ENCODE measurements at places on chromosomes 1 and 21.

- DNase-seq = no peak
Observed at GRCh38 chr1:189237008-189237407, 1240.7 kb downstream of the BRINP3 start.

DNA sequence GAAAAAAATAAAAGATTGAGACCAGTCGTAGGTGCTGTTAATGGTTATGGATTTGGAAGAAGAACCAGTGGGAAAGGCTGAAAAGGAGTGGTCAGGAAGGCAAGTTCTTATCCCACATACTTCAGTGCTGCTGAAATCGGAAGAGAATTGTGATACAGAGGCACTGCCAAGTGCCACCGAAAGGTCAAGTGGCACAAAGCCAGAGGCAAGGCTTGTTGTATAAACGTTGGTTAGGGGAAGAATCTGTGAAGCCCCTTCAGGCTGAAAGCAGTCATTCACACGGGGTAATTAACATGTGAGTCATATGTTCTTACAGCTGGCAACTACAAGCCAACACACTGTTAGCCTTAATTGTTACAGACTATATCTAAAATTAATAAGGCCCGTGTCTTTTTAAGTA is 48.8 kb downstream of the ZBTB40 start:
- DNase-seq = no peak

GRCh38 chr1:215181518-215181917 is 99.0 kb downstream of the KCNK2 start:
- DNase-seq = no peak

DNA sequence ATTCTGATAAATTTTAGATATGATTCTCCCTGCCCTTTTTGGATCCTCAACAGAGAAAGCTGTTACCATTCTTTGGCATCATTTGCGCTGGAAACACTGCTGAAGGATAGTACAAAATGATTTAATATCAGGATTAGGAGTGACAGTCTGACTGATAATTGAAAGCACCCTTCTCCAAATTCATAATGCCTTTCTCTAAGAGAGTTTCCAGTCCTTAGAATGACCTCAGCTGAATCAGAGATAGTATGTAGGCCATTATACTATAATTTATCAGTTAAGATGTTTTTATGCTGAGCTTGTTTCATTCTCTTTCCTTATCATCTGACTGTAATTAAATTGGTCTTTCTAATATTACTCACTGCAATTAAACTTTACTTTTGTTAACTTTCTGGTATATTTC is 166.7 kb downstream of the ZNF326 start:
- DNase-seq = no peak

DNA sequence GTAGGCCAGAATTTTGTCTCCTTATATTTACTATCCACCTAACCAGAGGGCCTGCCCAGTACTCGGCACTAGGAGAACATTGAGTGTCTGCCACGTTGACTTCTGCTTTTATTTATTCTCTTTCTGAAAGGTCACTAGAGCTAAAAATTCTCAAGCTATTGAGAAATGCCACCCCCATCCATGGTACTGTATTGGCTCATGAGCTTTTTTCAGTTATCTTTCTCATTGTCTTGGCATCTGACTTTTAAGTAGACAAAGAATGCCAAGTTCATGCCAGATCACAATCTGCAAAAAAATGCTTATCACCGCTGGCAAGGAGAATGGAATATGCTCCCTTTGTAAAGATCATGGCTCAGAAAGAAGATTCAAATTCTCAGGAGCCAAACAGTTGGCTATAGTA is 49.8 kb upstream of the MROH9 start:
- DNase-seq = no peak

DNA sequence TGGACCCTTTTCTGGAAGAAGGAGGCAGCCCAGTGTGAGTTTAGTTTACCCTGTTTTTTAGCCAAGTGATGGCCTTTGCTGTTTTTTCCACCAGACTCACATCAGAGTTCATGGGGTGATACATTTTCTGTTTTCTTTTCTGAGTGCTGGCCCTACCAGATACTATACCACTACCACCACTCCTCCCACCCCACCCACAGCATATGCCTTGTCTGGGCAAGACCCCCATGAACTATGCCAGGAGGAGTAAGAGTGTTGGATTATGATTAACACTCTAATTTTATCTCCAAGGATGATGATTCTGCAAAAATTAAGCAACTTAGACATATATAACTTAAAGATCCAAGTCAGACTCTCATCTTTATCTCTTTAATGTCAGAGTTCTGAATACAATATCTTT is 26.1 kb downstream of the FABP3 start:
- no peak for DNase-seq

DNA sequence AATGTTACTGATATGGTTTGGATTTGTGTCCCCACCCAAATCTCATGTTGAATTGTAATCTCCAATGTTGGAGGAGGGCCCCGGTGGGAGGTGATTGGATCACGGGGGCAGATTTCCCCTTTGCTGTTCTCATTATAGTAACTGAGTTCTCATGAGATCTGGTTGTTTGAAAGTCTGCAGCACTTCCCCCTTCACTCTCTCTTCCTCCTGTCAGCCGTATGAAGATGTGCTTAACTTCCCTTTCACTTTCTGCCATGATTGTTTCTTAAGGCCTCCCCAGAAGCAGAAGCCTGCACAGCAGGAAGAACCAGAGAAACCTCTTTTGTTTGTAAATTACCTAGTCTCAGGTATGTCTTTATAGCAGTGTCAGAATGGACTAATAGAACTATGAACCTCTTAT is 28.4 kb downstream of the TRIM33 start:
- DNase-seq = no peak

DNA sequence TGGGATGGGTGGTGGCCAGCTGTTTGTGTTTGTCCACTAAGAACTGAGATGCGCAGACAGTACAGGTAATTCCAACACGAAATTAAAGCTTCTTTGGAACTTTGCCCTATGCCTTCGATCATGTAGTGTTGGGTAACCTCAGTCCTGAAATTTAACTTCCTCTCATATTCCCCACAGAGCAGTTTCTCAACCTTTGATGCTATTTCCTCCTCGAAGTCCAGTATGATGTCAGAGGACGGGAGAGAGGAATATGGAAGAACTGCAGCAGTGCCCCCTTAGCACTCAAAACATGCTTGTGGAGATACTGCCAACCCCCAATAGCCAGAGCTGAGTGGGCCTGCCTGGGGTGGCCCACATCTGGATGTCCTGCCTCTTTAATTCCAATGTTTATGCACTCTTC is 3.6 kb downstream of the LPAR3 start:
- no peak for DNase-seq

DNA sequence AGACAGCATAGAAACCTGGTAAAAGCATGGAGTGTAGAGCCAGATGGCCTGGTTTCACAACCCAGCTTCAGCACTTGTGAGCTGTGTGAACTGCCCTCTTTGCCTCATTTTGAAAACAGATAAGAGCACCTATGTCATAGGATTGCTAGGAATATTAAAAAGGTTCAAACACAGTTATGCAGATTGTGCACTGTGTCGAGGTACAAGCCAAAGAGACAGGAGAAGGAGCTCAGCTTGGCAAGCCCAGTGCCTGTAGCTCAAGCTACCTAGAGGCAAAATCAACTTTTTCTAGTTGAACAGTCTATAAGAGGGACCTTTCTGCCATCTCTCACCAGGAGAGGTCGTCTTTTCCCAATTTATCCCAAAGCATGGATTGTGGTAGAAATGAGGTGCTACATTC is 5.0 kb downstream of the CHODL start:
- DNase-seq = no peak

DNA sequence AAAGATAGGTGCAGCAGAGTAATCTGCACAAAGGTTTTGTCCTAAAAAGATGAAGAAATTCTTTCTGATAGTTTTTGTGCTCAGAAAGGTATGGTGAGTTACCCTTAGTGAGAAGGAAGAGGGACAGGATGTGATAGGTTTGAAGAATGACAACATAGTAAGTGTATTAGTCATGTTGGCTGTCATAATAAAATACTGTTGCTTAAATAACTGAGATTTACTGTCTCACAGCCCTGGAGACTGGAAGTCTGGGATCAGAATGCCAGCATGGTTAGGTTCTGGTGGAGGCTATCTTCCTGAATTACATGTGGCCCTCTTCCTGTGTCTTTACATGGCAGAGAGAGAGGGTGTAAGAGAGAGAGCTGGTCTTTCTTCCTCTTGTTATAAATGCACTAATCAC is 965.2 kb downstream of the TTLL7 start:
- no peak for DNase-seq

- DNase-seq = no peak
Observed at GRCh38 chr1:65264197-65264929, 45.0 kb upstream of the DNAJC6 start.

DNA sequence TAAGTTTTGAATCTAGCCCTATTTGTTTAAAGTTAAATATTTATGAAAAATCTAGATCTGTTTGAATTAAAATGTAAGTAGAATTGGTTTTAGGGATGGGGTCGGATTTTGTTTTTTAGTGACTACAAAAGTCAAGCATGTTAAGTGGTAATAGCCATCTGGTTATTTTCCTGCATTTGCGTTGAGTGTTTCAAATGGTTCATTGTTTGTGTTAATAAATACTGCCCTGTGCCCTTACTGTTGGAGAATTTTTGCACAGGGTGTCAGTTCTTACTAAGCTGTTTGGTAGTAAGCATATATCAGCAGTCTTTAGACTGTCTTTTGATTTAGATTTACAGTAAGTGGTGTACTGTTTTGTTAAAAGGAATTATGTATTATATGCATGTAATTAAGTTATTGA is 46.1 kb upstream of the TARS2 start:
- DNase-seq = no peak

- no peak for DNase-seq
Observed at GRCh38 chr1:226571893-226572292, 23.3 kb downstream of the STUM start.

DNA sequence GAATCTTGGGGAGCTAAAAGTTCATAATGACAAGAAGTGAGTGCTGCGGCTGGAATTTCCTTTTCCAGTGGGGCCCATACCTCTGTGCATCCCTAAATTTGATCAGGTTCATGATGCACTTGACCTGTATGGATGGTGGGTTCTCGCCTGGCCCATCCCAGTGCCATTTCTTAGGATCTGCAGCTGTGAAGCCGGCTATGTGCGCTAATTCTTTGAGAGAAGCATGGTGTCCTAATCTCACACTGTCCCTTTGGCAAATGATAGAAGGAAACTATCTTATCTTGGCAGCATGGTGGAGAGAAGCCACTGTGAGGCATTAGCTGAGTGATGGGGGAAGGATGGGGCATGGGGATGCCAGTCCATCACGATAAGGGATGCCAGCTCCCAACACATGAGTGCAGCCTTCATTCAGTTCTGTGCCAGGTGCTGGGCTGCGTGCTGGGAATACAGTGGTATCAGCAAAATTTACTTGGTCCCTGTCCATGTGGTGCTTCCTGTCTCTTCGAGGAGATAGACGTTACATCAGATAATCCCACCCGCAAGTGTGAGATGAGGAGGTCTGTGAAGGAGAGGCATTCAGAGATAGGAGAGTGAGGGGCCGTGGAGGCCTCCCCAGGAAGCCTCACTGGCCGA is 30.5 kb downstream of the STUM start:
- no peak for DNase-seq

DNA sequence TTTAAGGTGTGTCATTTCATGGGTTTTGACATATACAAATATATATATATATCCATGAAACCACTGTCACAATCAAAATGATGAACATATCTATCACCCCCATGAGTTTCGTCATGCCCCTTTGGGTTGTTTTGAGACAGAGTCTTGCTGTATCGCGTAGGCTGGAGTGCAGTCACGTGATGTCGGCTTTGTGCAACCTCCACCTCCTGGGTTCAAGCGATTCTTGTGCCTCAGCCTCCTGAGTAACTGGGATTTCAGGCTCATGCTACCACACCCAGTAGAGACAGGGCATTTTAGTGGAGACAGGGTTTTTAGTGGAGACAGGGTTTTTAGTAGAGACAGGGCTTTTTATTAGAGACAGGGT is 8.0 kb downstream of the HJV start:
- no peak for DNase-seq

DNA sequence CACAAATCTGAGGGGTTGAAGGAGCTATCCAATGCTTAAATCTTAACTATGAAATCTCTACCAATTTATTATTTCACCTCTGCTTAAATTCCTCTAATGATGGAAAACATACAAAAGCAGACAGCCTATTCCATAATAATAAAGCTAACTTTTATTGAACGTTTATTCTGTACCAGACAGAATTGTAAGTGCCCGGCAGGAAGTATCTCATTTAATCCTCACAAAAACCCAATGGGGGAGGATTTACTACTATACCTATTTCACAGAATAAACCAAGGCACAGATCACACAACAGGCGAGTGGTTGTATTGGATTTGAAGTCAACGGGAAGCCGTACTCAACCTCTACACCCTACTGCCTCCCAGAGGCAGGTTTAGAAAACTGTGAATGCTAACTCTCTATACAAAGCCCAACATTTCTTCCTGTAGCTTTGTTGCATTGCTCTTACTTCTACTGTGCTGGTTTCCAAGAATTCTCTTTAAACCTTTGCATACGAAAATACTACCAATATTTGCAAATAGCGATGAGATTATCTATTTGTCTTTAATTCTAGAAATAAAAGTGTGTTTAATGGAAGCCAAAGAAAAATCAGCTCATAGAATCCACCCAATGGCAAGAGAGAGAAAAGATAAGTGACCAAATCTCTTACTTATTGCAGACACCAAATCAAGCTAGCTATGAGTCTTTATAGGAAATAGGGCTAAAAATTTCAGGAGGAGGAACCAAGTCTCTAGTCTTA is 33.5 kb upstream of the C1orf53 start:
- DNase-seq = peak; percentile 25

DNA sequence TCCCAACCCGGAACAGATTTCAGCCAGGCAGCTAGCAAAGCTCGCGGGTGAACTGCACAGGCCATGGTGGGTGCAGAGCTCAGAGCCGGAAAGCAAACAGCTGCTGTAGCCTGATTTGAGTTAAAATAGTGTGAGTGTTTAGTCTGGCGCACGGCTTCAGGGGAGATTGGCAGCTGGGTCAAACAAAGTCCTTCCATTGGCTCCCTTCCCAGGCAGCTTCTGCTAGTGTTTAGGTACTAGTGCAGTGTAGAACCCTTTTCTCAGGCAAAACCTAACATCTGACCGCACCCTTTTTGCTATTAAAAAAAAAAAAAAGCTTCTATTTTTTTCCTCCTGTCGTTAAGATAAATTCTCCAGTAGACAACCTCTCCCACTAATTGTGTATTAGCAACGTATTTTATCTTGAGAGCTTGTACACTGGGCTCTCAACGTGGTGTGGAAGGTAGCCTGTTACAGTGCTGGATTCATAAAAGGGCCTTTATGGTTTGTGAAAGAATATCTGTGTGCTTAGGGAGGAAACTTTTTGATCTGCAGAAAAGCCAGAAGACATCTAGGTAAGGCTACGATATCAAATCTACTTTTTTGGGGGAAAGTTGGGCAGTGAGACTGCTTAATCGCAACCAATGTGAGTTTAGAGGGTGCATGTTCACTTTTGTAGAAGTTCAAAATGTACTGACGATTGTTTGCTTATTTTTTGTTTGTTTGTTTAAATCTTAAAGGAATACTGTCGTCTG is 689.6 kb downstream of the USP25 start:
- DNase-seq = peak; percentile 20

All from HuH-7.5 (cell line).